GM06990 (cell line): ENCODE measurements at places on chromosomes 12 and 14.

DNA sequence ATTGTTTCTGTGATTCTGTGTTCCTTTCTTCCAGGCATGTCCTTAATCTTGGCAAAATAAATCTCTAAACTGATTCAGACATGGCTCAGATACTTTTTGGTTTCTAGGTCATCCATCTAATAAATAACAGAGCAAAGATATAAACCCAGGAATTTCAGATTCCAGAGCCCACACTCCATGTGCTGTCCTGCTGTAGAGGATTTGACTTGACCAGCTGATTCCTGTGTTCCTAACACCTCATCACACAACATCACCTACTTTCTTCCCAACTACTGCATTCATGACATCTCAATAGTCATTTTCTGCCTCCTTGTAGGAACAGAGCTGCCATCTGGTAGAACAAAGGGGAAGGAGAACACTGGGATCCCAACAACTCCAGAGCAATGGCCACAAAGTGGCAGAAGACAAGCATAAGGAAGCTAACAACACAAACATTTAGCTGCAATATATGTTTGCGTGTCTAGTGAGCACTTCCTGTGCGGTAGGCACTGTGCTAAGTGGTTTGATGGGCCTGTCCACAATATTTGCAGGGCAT is 91.9 kb upstream of the OVCH1 start:
- no peak for DNase-seq

DNA sequence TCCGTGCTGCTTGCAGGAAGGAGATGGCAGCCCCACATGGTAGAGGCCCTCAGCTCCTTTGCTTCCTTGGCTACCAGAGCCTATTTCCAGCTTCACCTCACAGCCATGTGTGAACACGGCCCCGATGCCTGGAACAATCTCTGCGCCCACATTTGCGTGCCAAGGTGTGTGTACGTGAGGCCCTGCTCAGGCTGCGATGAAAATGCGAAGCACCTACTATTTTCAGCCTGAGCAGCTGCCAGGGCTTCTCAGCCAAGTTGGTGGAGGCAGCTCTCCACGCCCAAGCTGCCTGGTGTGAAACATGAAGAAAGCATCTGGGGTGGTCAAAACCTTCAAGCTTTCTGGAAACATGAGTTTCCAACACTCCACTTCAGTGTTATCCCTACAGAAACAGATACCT is 177.8 kb upstream of the EGLN3 start:
- DNase-seq, result no peak

- DNase-seq, result no peak
These were observed 39.7 kb downstream of the FOS start for GRCh38 chr14:75318353-75318752.

DNA sequence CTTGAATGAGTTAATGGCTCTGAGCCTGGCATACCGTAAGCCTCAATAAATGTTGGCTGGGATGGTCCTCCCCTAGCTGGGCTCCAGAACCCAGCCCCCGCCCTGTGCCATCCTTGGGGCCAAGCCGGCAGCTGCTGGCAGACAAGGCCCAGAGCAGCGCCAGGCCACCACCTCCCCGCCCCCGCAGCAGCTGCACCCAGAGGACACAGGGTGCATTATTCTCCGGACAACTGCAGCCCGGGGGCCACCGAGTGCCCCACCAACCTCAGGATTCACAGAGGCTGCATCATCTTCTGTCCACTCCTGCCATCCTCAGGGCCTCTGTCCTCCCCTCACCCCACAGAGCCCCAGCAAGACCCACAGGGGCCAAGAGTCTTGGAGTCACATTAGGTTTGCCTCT is 92.7 kb downstream of the NCOR2 start:
- DNase-seq, result no peak

GRCh38 chr14:95569440-95569839 is 34.6 kb downstream of the GLRX5 start:
- no peak for DNase-seq

- DNase-seq, result no peak
These were observed 780.9 kb downstream of the RPS29 start for GRCh38 chr14:48805315-48805714.

GRCh38 chr14:100138082-100138787 is 21.2 kb downstream of the DEGS2 start:
- no peak for DNase-seq

- DNase-seq, result no peak
These were observed 8.3 kb downstream of the DIO2 start for GRCh38 chr14:80202888-80203562.

GRCh38 chr12:53623548-53624385 is 2.4 kb downstream of the ATF7 start:
- DNase-seq, result no peak

GRCh38 chr12:27751386-27752047 is 28.5 kb upstream of the KLHL42 start:
- DNase-seq, result no peak

DNA sequence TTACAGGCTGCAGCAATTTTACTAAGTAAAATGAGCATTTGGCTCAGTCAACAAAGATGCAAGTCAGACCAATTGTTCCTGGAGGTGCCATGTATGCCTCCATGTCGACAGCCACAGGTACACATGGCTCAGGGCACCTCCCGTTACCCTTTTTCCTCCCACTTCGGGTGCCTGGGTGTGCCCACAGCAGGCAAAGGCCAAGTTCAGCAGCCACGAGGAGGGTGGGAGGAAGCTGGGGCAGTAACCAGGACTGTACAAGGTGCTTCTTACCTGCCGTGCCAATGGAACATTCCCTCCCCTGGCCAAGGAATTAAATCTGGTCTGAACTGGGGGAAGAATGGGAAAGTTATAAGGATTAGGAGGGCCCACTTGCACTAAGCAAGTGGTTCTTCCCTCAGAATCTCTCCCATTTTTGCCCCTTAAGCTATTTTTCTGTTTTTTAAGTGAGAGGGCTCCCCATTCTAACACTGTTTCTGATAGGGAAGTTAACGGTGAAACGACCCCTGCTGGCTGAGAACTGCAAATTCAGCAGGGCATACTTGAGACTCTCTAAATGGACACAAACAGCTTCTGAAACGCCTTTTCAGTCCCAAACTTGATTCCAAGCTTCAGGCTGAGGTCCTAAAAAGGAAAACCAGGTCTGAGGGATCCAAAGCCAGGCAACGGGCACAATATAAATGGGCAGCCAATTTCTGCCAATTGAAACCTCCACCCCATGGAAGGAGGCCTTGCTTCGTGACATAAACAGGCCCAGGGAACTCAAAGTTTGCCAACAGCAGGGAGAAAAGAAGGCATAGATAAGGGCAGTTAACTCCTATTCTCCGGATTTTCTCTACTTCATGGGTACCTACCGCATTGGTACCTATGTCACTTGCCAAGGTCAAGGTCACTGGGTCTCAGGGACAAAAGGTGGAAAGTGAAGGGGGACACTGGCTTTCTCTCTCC is 24.8 kb downstream of the CLECL1 start:
- DNase-seq, result no peak

DNA sequence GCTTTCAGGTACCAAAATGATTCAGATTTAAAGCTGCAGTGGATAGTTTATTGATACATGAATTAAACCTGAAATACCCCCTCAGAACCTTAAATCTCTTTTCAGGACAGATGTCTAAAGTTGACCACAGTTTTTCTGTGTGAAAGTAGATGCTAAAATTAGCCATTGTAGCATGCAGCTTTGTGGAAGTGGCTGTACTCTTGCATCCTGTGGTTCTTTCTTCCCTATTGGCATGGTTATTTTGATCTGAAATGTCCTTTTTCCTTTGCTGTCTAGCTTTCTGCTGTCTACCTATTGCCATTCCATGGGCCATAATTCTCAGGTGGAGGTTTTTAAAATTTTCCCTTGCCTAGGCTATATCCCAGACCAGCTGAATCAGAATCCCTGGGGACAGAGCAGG is 455.6 kb downstream of the ZFP36L1 start:
- DNase-seq, result no peak

DNA sequence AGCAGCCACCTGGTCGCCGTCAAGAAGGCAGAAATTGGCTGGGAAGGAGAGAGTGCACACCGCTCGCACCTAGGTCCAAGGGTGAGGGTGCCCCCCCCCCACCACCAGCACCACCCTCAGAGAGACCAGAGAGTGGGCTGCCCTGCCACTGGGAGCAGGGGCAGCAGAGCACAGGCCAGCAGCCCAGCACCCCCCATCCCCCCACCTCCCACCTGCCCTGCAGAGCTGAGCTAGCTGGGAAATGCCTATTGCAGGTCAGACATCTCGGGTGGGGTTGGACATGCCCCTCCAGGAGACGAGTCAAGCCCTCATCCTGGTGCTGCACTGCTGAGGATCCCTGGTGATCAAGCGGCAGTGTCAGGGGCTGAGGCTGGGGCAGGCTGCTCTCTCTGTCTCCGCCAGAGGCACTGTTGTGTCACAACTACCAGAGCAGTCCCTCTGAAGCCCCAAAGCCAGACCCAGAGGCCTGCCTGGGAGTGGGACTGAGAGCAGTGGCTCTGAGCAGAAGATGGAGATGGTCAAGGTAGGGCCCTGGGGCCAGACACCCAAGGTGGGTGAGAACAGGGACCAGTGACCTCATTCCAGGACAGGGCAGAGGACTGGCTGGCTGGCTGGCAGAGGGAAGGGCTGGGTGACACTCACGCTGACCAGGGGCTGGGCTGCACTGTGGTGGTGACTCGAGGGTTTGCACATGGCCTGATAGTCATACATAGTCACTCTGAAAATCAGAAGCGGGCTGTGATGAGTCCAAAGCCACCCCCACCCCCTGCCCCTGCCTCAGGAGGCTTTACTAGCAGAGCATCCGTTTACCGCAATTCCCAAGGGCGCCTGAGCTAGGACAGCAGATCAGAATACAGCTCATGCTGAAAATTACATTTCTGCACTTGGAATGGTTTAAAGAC is 19.7 kb upstream of the LRTM2 start:
- DNase-seq, result no peak
